Fibroblast of skin of back (primary cell): ENCODE measurements at places on chromosomes 16 and 17.

DNA sequence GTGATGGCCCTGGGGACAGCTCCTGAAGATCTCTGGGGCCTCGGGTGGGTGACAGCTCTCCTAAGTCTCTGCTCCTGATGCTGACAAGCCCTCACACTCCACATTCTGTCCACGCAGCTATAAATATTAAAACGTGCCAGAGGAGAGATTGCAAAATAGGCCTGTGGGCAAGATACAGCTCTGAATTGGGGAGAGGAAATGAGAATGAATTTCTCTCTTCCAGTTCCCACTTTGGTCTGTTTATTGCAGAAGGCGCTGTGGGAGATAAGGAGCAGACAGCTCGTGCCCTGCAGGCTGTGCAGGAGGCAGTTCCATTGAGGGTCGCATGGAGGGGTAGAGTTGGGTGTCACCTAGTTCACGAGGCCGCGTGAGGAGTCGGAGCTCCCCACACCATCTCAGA is 87.5 kb upstream of the SDK2 start:
- DNase-seq: no peak

DNA sequence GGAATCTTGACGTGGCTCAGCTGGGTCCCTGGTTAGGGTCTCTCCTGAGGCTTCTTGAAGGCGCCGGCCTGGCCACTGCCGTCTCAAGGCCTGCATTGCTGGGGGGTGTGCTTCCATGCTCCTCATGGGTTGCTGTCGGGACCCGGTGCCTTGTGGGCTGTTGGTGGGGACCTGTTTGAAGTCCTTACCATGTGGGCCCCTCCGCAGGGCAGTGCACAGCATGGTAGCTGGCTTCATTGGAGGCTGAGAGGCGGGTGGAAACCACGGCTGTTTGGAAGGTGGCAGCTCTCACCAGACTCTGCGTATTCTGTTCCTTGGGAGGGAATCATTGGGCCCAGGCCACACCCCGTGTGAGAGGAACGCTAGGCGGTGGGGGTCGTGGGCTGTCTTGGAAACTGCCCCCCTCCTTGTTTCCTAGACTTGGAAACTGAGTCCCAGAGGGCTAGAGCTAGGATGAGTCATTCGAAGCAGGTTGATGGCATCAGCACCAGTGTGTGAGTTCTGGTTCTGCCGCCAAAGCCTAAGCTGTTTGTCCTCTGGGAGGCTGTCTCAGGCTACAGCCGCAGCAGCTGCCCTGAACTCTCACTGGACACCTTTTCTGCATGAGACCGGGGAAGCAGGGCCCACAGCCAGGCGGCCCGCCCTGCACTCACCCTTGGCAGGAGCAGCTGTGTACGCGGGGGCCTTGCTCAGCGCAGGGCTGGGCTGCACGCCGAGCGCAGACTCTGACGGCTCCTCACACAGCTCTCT is 35.2 kb downstream of the ZNF750 start:
- no peak for DNase-seq

DNA sequence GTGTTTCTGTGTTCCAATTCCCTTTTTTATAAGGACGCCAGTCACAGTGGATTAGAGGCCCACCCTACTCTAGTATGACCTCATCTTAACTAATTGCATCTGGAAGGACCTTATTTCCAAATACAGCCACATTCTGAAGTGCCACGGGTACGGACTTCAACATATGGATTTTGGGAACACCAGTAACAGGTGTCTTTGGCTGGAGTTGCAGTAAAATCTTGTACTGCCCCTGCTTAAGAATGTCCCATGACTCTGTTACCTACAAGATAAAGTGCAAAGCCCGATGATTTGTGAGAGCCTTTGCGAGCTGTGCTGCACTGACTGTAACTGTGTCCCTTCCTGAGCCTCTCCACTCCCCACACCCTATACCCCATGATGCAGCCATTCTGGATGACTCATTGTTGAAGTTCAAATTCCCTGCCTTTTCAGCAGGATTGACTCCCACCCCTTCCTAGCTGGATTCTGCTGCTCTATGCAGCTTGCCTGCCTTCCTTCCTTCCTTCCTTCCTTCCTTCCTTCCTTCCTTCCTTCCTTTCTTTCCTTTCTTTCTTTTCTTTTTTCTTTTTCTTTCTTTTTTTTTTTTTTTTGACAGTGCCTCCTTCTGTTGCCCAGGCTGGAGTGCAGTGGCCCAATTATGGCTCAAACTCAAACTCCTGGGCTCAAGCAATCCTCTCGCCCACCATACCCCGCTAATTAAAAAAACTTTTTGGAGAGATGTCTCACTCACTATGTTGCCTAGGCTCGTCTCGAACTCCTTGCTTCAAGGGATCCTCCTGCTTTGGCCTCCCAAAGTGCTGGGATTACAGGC is 2.1 kb downstream of the HCRT start:
- DNase-seq: peak; percentile 55

DNA sequence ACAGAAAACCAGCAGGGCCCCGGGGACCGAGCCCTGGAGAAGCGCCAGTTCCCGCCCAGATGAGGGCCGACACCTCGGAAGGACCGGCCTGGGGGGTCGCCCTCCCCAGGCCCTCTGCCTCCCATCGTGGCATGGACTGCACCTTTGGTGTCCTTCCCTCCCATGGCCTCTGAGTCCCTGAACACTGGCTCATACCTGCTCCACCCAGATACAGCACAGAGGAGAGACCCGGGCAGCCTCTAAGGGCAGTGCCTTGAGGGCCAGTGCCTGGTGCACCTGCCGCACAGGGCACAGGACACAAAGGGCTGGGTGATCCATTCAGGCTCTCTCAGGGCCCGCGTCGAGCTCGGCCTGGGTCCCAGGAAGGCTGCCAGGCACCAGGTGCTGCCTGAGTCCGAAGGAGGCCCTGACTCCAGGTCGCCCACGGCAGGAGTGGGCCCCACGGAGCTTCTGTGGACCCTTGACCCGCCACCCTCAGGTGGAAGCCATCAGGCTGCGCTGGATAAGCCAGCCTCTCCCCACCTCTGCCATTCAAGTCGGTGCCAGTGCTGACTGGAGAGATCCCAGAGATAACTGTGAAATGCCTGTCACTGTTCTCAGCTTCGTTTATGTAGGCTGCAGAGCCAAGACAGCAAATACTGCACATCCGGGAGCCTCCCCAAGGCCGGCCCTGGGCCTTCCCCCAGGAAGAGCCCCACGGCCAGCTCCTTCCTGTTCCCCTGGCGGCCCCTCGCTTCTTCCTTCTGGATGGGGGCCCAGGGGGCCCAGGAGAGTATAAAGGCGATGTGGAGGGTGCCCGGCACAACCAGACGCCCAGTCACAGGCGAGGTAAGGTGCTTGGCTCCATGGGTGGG is at the start of gene ZG16B:
TSS of gene ZG16B (plus strand) at position 803 of the 854 bp plus-strand sequence. CDS start 139 bp downstream, outside the sequence.
- no peak for DNase-seq

- DNase-seq: no peak
Observed at GRCh38 chr16:11554053-11554452, 32.7 kb downstream of the LITAF start.

GRCh38 chr17:19719355-19720209 is 3.2 kb upstream of the SLC47A2 start:
- DNase-seq: no peak

- no peak for DNase-seq
Observed at GRCh38 chr17:31357839-31358394, 33.6 kb upstream of the RAB11FIP4 start.

DNA sequence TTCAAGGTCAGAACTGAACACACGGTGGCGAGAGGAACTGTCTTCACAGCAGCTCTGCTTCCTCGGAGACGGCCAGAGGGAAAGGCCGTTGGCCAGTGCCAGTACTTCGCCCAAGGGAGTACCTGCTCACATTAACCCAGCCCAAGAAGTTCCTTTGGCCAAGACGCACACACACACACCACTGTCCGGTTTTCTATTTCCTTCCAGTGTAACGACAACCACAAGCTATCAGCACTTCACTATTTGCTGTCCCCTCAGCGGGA is 744 bp upstream of the GGNBP2 start:
- peak; percentile 54 for DNase-seq

GRCh38 chr17:1789936-1790335 is 28.1 kb downstream of the SERPINF1 start:
- no peak for DNase-seq

- no peak for DNase-seq
Observed at GRCh38 chr16:792221-792995, 4.0 kb downstream of the CHTF18 start.

GRCh38 chr16:53779186-53779585 is 75.2 kb downstream of the FTO start:
- no peak for DNase-seq

- DNase-seq: no peak
Observed at GRCh38 chr16:68404736-68405345, 43.5 kb downstream of the SMPD3 start.

DNA sequence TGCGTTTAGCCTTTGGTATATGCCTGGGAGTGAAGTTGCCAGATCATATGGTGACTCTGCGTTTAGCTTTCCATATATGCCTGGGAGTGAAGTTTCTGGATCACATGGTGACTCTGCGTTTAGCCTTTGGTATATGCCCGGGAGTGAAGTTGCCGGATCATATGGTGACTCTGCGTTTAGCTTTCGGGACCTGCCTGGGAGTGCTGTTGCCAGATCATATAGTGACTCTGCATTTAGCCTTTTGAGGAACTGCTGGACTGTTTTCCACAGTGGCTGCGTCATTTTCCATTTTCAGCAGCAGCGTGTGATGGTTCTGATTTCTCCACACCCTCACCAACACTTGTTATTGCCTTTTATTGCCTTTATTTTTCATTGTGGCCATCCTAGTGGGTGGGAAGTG is 73.0 kb downstream of the OR1D5 start:
- DNase-seq: no peak

DNA sequence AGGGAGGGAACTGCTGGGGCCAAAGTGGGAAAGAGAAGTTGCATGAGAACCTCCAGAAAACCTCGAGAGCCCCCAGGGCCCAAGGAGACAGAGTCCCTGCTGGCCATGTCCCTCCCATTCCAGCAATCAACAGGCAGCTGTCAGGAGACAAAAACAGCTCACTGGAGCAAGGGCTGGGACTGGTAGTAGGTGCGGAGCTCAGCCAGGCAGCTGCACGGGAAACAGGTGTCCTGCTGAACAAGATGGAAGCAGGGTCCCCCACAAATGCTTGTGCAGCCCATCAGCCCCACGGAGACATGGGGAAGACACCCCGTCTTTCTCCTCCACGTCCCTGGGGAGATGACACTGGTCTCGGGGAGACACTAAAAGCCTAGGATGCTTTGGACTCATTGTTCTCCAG is 34.5 kb downstream of the SDK2 start:
- DNase-seq: no peak

DNA sequence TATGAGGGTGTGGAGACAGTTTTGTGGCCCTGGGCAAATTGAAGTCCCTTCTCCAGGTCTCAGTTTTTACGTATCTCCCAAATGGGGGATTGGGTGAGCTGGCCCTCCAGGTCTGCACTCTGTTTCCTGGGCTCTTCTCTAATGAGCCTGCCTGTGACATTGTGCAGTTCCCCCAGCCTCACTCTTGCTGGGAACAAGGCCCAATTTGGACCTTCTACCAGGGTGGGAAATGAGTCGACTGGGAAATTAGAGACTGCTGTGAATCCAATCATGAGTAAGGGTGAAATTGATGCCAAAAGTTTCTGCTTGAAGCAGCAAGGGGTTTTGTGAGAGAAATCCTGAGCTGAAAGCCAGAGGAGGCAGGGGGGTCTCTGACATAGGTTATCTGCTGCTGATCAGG is 71.5 kb upstream of the KSR1 start:
- peak; percentile 59 for DNase-seq

DNA sequence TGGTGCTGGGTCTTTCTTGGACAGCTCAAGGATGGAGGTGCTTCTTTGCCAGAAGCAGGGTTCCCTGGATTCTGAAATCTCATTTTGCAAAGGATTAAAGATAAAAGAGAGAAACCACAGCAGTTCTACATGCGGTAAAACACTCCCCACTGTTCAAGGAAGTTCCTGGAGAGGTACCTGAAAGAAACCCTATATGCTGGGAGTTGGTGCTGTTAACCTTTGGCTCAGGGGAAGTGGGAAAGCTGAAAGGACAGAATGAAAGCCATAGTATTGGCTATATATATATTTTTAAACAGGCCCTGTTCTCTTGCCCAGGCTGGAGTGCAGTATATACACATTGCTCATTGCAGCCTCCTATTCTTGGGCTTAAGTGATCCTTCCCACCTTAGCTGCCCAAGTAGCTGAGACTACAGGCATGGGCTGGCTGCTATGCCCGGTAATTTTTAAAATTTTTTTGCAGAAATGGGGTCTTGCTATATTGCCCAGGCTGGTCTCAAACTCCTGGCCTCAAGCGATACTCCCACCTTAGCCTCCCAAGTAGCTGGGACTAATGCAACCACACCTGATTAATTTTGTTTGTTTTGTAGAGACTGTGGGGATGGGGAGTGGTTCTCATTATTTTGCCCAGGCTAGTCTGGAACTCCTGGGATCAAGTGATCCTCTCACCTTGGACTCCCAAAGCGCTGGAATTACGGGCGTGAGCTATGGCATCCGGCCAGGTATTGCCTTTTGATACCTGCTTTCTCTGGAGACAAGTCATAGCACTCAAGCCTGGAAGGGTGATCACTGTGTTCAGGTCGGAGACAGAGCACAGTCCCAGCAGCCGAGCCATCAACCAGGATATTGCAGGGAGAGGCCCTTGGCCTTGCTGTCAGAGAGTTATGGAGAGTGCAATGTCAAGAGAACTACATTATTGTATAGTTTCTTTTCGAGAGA is 55.2 kb downstream of the MSI2 start:
- DNase-seq: no peak

DNA sequence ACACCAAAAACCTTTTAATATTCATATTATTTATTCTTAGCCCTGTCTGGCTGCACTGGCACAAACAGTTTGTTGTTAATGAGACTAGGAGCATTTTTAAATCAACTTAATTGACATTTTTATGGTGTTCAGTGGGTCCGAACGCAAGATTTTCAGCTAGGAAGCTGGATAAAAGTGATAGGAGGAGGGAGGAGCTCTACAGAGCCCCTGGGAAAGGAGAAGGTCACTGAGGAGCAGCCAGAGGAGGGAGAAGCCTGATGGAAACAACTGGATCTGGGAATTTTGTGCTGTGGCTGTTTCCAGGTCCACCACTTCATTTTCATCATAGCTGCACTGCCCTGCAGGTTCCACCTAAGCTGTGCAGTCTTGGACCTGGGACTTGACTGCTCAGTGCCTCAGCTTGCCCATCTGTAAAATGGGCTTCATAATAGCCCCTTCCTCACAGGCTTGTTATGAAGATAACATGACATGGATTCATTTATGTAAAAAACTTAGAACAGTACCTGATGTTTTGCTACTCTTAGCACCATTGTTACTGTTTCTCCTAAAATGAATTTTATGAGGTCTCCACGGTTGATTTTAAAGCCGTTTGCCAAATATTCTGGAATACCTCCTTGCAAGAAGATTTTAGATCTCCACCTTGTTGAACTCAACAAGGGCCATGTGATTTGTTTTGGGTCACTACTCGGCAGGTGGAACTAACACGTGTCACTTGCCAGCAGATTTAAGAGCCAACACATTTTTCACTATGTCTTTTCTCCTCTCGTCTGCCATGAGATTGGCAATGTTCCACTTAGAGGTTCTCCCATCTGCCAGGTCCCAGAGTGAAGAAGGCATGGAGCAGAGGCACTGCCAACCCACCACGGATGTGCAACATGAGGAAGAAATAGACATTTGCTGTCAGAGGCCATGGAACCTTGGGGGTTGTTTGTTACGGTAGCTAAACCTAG is 18.7 kb upstream of the GRIN2A start:
- DNase-seq: no peak

- no peak for DNase-seq
Observed at GRCh38 chr16:73428121-73428520, 380.2 kb upstream of the ZFHX3 start.

- no peak for DNase-seq
Observed at GRCh38 chr16:89058812-89059211, 34.8 kb upstream of the ACSF3 start.

GRCh38 chr16:20901436-20902112 is 1.0 kb downstream of the LYRM1 start:
- peak; percentile 38 for DNase-seq

- no peak for DNase-seq
Observed at GRCh38 chr17:76176701-76177574, 35.9 kb upstream of the FOXJ1 start.
